ENCODE measurements at places on chromosomes 5 and 9.

DNA sequence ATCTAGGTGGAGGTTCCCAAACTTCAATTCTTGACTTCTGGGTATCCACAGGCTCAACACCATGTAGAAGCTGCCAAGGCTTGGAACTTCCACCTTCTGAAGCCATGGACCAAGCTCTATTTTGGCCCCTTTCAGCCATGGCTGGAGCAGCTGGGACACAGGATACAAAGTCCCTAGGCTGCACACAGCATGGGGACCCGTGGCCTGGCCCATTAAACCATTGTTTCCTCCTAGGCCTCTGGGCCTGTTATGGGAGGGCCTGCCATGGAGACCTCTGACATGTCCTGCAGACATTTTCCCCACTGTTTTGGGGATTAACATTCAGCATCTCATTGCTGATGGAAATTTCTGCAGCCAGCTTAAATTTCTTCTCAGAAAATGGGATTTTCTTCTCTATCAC lies 1908.0 kb downstream of the EFNA5 start:
- no peak for DNase-seq

- DNase-seq: no peak
Measured at GRCh38 chr9:114906922-114907571, 23.3 kb downstream of the TNFSF8 start.

GRCh38 chr9:126377536-126377935 lies 50.9 kb downstream of the MVB12B start:
- DNase-seq: no peak

- no peak for DNase-seq
Measured at GRCh38 chr5:171790408-171790807, 4.8 kb downstream of the SMIM23 start.

- DNase-seq: no peak
Measured at GRCh38 chr5:77102549-77102948, 15.5 kb upstream of the ZBED3 start.

Data from fibroblast of skin of left biceps (primary cell).